ENCODE measurements at places on chromosomes 1 and 21.

GRCh38 chr1:36605942-36606640 lies 123.4 kb upstream of the CSF3R start:
- DNase-seq, result no peak

GRCh38 chr1:235910357-235911299 lies 43.9 kb upstream of the LYST start:
- DNase-seq, result no peak

GRCh38 chr1:48121955-48122354 lies 100.6 kb upstream of the SLC5A9 start:
- DNase-seq, result no peak

DNA sequence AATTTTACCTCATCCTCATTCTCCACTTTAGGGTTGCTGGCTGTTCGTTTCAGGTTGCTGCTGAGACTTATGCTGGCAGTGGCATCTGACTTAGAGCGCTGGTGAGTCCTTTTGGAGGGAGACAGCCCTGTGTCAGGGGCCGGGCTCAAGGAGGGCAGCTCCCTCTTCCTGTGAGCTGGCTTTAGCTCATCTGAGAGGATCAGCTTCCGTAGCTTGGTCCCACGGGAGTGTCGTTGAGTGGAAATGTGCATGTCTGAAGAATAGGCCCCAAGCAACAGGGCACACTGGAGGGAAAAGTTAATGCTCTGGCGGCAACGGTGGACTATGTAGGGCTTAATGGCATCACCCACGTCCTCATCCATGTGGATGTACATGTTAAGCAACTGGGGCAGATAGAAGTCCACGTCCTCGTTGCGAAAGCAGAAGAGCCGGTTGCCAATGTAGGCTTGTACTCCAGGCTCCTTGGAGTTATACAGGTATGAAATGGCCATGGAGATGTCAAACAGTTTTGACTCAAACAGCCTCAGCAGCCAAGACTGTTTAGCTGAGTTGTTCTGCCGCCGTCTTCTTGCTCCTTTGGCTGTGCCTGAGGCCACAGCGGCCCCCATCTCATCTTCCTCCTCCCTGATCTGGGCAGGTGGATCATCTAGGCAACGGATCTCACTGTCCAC lies 11.5 kb downstream of the PI4KB start:
- no peak for DNase-seq

GRCh38 chr1:161230762-161231161 lies 4.9 kb downstream of the TOMM40L start:
- no peak for DNase-seq

- DNase-seq, result no peak
These were observed 6.8 kb downstream of the SCYL3 start for GRCh38 chr1:169886931-169887330.

- DNase-seq, result no peak
These were observed 22.6 kb downstream of the TMEM51 start for GRCh38 chr1:15176120-15176519.

GRCh38 chr1:15343099-15343498 lies 66.6 kb upstream of the EFHD2 start:
- no peak for DNase-seq

GRCh38 chr1:121558514-121558913 lies 373.7 kb downstream of the SRGAP2C start:
- no peak for DNase-seq

GRCh38 chr1:38872401-38873026 lies 634 bp downstream of the MYCBP start:
- DNase-seq, result no peak

DNA sequence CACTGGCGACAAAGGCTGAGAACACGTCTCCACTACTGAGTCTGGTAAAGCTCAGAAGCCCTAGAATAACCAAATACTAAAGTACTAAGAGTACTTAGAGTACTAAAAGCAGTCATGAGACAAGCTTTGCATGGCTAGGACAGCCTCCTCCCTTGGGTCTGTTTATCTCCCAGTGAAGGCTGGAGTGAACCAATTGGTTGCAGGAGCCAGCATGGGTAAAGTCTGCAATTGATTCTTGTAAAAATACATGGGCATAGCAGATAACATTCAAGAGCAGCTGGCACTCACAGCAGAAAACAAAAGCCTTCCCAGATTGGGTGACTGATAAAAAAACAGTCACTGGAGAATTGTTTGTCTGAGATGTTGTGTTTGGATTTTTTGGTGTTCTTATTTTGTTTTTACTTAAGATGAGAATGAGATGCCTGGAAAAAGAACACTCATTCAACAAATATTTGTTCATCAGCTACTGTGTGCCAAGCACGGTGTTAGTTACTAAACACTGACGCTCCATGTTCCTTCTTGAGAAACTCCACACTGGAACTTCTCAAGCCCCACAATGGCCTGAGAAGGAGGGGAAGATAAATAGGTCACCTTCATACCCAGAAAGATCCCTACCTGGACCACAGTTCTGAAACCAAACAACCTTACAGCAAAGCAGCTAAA lies 3.7 kb downstream of the IRF6 start:
- DNase-seq, result no peak

DNA sequence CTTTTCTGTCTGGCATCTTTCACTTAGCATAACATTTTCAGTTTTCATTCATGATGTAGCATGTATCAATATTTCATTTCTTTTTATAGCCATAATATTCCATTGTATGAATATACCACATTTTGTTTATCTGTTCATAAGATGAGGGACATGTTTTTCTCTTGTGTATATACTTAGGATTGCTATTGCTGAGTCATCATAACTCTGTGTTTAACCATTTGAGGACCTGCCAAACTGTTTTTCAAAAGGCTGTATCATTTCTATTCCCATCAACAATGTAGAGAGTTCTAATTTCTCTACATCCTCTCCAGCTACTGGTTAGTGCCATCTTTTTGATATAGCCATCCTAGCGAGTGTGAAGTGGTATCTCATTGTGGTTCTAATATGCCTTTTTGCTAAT lies 26.2 kb downstream of the MPZL1 start:
- DNase-seq, result no peak

DNA sequence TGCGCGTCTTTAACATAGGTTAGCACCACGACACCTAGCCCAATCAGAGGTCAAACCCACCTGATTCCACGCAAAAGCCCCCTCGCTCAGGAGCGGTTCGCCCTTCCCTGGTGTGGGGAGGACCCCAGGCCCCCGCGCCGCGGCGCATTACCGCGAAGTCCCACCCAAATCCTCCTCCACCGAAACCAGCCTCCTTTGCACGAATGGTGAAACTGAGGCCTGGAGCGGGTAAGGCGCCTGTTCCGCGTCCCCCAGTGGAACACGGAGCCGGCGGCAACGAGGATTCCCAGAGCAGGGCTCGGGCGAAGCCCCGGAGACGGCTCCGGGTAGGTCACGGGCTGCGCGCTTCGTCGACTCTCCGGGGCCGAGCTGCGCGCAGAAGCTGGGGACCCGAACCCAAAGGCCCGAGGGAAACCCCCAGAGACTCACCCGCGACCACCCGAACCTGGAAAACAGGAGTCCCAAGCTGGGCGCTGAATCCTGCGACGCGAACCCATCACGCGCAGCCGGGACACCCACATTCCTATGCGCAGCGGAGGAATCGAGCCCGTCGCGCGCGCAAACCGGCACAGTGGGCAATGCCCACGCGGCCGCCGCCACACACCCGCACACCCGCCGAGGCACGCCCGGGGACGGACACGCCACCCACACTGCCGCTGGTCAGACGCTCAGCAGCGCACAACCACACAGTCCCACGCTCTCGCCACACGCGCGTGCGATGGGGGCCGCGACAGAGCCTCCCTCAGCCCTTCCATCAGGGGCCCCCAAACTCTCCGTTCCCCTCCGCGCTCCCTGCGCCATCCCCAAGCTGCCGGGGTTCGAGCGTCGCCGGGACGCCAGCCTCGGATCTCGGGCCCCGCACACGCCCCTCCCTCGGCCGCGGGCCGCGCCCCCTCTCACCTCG lies 507 bp downstream of the GLIS1 start:
- no peak for DNase-seq

GRCh38 chr1:172948457-172948856 lies 102.3 kb downstream of the TNFSF18 start:
- DNase-seq, result no peak

- DNase-seq, result peak; percentile 37
These were observed 17.8 kb downstream of the ABCG1 start for GRCh38 chr21:42236693-42237092.

DNA sequence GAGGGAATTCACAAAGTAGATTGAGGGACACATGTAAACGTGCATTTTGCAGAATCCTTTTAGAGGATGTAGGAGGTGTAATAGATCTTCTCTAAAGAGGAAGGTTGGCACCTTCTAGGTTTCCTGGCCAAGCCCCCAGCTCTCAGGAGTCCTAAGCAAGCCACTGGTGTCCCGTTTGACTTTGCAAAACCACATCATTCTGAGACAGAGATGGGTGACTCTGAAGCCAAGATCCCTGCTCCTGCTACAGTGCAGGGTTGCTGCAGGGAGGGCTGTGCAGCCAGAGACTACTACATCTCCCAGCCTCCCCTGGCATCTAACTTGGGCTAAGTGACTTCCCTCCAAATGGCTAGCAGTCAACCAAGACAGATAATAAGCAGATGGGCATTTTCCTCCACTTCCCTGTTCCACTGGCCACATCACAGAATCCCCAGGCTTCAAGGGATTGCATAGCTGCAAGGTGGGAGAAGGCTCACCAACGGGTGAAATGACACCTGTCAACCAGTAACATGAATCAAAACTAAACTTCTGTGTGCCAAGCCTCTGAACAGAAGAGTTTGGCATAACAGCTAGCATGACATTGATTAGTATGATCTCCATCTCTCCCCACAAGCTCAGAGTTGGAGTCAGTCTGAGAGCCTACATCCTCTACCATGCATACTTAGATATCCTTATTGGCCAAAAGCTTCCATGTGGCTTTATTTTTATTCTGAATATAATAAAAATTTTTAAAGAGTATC lies 129.6 kb upstream of the COA6 start:
- DNase-seq, result no peak

- DNase-seq, result no peak
These were observed 75.4 kb downstream of the RUNX1 start for GRCh38 chr21:34973685-34974084.

DNA sequence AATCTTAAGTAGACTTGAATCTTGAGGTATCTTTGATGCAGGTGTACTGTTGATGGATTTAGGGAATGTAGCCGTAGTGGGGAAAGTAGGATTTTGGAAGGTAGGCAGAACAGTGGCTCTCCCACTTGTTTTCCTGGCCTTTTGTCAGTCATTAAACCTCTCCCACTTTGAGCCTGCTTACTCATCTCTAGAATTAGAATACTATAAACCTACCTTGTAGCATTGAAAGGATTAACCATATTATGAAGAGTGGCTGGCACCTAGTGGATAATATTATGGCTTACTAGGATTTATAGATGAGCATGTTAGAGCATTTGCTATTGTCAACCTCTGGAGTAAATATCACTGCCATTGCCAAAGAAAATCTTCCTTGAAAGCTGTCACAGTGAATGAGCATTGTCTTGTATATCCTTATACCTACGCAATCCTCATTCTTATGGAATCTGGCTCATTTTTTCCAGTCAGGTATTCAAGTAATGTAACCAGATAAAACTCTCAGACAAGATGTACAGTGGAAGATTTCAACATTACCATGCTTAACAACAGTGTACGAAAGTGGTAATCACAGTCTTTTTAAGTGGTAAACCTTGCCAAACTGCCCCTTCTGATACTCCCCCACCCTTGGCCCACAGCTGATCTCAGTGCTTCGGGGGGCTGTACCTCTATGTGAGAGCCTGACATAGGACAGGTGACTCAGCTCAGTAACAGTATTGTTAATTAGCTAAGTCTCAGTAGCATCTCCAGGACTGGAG lies 44.4 kb downstream of the SH3GLB1 start:
- DNase-seq, result no peak

- DNase-seq, result no peak
These were observed 82.8 kb upstream of the KCNE2 start for GRCh38 chr21:34280959-34281358.

GRCh38 chr1:18137759-18138345 lies 30.3 kb downstream of the IGSF21 start:
- DNase-seq, result no peak

- DNase-seq, result no peak
These were observed 120.5 kb upstream of the WNT4 start for GRCh38 chr1:22263359-22263758.

DNA sequence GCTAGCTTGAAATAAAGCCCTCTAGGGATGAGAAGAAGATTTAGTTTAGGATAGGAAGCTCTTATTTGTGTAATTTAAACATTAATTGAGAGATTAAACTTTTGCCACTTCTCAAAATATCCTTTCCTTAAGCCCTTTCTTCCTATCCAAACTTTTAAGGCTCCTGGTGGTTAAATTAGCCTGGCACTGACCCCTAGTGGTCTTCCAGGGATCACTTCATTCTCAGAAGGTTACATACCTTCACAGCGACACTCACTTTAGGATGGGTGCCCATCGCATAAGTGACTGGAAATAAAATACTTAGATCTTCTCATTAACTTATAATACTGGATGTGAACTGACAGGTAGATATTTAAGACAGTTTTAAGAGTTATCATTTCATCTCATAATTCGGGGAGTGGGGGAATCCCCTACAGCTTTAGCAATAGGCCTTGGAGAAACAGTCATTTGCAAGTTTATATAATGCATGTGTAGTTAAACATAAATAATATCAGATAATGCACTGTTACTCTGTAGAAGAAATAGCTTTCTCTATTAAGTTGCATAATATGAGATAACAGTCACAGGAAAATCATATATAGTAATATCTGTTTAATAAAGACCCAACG lies 7.4 kb downstream of the LHX9 start:
- no peak for DNase-seq

DNA sequence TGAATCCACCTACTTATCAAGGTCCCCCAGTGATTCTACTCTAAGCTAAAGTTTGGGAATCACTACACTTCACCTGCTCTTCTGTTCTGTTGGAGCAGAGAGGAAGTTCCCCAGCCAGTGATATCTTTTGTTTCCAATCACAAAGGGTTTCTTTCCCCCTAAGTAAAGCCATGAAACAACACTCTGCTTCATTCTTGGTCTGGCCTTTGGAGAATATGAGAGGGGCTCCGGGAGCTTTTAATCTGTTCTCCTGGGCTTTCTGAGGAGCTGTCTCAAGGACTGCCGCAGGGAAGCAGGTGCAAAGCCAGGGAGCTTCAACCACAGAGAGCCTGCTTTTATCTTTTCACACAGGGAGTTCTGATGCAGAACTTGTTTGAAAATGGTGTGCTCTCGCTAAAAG lies 10.1 kb upstream of the SLAMF9 start:
- no peak for DNase-seq

GRCh38 chr21:41681939-41682718 lies 84.7 kb downstream of the RIPK4 start:
- no peak for DNase-seq

DNA sequence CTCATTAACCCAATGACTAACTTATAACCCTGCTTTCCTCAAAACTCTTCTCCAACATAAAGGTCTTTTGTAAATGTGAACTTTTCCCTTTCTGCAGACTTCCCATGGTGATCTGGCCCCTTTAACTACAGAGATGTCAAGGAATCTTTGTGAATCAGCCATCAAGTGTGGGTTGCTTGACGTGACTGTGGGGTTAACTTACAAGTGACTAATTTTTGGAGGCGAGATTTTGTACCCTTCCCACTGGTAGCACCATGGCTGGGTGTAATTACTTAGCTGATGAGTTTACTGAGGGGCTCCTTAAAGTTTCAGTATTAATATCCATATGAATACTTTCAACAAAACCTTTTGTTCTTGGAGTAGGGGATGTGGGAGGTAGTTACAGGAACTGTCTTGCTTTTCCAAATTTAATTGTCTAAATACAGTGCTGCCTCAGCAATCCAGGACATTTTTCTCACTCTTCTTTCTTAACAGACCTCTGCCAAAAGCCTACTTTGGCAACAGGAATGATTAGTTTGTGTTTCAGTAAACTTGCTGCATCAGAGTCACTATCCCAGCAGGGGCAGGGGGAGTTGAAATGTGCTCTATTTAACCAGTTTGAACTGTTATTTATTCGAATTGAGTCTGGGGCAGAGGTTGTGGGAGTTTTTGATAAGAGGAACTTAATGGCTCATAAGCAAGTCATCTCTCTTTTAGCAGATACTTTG lies 217.3 kb upstream of the FGGY start:
- DNase-seq, result no peak

Data from GM19239 (cell line).